ENCODE measurements at places on chromosomes 3 and 15.

DNA sequence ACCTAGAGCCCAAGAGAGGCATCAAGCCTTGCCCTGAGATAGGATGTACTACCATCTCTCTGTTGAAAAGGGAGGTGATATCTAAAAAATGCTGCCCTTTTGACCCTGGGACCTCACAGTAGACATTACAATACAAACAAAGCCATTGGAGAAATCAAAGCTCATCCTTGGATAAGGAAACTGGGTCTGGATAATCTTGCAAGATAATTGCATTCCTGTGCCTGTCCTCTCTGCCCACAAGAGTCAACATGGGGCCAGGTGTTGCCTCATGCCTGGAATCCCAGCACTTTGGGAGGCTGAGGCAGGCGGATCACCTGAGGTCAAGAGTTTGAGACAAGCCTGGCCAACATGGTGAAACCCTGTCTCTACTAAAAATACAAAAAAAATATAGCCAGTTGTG lies 57.3 kb upstream of the DLG1 start:
- H3K4me1 ChIP-seq: peaks cover 6% of the 10 kb centered on the region
- no peak for DNase-seq
- H3K36me3 ChIP-seq: no peaks in the 10 kb centered on the region

GRCh38 chr3:54999159-54999558 lies 71.3 kb upstream of the LRTM1 start:
- H3K4me3 ChIP-seq: no peak overlapping the region
- no peaks in the 10 kb centered on the region for H3K27me3 ChIP-seq
- H3K27ac ChIP-seq: no peak overlapping the region
- H3K36me3 ChIP-seq: no peaks in the 10 kb centered on the region

DNA sequence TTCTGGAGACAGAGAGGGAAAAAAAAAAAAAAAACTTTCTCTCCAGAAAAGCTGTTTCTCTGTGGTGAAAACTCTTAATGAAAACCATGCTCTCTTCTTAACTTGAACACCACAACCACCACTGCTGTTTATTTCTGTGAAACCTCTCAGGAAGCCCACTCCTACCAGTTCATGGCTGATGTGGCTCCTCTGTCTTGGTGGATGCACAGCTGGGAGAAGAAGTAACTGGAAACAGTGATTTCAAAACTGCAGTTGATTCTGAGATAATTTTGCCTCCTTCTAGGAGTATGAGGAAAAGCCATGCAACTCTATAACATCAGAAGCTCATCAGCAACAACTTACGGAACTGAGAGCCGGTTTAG lies 40.2 kb upstream of the PYGO1 start:
- H3K4me3 ChIP-seq: no peak overlapping the region
- no peak for DNase-seq
- H3K27me3 ChIP-seq: no peaks in the 10 kb centered on the region
- H3K4me1 ChIP-seq: no peaks in the 10 kb centered on the region

GRCh38 chr3:107662124-107662507 lies 139.4 kb downstream of the BBX start:
- H3K27ac ChIP-seq: no peak overlapping the region
- H3K4me3 ChIP-seq: no peak overlapping the region
- peaks cover 4% of the 10 kb centered on the region for H3K4me1 ChIP-seq
- DNase-seq: no peak
- no peaks in the 10 kb centered on the region for H3K27me3 ChIP-seq

GRCh38 chr3:192825657-192826200 lies 91.9 kb downstream of the MB21D2 start:
- no peak overlapping the region for H3K4me3 ChIP-seq
- no peaks in the 10 kb centered on the region for H3K36me3 ChIP-seq
- DNase-seq: no peak
